ENCODE measurements at places on chromosomes 16 and 17.

- no peak for DNase-seq
Observed at GRCh38 chr16:9077091-9077809, 14.2 kb upstream of the HAPSTR1 start.

GRCh38 chr16:8967132-8967821 lies 3.6 kb upstream of the USP7 start:
- no peak for DNase-seq

- no peak for DNase-seq
Observed at GRCh38 chr17:59637611-59638310, 18.1 kb downstream of the CLTC start.

DNA sequence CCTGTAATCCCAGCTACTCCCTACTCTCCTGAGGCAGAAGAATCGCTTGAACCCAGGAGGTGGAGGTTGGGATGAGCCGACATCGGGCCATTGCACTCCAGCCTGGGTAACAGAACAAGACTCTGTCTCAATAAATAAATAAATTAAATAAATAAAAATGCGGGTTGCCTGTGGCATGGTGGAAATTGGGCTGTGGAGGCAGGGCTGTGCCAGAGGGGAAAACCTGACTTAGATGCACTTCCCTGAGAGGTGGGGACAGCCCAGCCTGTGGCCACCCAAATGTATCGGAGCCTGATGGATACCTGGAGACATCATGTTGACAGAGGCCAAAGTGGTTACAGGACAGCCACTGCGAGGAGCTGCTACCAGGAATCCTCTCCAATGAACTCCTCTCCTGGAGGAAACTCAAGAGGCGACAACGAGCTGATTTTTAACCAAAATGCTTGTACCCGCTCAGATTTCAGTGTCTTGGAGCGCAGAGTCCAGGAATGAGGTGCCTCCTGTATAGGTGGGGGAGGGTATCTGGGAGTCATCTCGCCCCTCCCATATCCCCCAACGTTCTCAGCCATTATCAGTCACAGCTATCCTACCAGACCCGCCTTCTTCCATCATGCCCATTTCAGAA lies 32.3 kb downstream of the DDX19A start:
- DNase-seq: no peak

GRCh38 chr16:54280751-54281150 lies 5.8 kb downstream of the IRX3 start:
- DNase-seq: no peak

DNA sequence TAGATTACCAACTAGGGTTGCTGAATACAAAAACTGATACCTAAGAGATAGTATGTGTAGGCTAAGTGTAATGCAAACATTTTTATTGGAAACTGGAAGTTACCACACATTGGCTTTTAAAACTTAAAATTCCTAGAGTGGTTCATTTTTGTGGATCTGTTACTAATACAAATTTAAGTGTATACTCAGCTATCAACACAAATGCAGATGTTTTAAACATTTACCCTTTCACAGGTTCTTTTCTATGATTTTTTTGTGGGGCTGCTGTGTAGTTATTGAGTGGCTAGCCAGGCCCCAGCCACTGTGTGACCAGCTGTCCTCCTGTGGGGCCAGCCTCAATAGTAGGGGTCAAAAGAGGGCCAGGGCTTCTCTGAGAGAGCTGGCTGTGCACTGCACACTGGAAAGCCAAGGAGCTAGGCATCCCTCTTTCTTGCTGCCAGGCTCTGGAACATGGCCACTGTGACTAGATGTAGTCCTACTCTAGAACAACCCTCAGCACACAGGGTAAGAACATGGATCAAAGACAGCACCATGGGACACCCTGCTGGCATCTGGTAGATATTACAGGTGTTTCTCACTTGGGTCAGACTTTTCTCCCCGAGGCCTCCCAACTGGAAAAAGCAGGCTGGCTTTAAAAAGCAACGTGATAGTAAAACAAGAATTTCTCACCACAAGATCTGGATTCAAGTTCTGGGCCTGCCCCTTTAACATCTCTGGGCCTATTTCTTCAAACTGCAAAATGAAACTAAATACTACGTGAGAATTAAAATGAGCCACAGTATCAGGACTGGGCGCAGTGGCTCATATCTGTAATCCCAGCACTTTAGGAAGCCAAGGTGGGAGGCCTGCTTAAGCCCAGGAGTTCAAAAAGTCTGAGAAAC lies 7.3 kb upstream of the VEZF1 start:
- DNase-seq: peak; percentile 66

DNA sequence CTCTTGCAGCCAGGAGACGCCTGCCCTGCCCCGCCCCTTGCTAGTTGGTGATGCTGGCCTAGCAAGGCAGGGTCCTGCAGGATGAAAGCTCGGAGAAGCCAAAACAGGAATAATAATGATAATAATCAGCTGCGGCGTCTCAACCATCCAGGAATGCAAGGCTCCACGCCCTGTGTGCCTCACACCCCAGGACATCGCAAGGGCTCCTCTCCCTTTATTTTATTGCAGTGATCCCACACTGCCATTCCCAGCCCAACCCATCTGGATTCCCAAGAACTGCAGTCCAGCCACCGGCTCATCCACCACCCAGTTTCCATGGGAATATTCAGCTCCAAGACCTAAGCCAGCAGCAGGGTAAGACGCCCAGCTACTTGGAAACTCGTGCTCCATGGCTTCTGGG lies 21.0 kb upstream of the ZNF652 start:
- DNase-seq: no peak

DNA sequence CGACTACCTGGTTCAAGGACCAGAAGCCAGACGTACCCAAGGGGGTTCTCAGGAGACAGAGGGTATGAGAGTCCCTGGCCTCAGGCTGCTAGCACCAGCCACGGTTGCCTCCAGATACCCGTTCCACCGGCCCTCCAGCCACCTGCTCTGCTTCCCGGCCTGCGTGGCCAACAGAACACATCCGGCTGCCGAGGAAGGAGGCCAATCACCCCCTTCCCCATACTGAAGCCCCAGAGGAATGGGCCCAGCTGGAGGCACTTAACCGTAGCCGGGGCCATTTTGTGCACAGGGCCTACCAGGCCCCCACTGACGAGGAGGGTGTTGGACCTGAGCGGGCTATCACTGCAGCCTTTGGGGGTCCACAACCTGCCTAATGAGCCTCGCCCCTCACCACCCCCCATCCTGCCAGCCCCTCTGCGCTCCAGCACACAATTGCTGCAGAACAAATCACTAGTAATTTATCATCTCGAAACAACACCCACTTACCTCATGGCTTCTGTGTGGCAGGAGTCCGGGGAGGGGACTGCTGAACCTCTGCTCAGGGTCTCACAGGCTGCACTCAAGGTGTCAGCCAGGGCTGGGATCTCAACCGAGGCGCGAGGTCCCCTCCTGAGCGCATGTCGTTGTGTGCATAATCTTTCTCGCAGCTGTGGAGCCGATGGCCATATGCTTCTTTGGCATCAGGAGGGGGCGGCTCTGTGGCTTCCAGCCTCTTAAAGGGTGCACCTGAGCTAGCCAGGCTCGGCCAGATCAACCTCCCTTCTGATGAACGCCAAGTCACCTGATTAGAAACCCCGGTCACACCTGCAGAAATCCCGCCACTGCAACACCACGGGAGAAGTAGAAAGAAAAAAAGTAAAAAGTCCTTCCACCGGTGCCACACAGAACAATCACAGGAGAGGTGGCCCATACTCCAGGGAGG lies 10.1 kb upstream of the KREMEN2 start:
- peak; percentile 32 for DNase-seq

DNA sequence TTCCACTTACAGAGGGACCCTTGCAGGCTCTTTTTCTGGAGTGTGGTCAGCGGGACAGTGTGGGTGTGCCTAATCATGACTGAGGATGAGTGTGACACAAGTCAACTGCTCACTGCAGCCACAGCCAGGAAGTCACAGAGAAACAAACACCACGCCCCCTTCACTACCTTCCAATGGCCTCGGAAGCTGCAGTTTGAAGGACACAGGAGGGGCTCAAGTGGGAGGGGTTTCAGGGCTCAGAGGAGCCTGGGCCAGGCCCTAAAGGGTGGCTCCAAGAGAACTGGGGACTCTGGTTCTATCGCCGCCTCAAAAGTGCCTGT lies 116.2 kb upstream of the SDK2 start:
- no peak for DNase-seq

- DNase-seq: no peak
Observed at GRCh38 chr16:85724936-85725335, 26.0 kb downstream of the C16orf74 start.

- DNase-seq: no peak
Observed at GRCh38 chr16:79372503-79373184, 227.9 kb downstream of the MAF start.

- no peak for DNase-seq
Observed at GRCh38 chr17:17844500-17844899, 7.7 kb upstream of the SREBF1 start.

- DNase-seq: no peak
Observed at GRCh38 chr16:89314357-89314756, 96.9 kb downstream of the ZNF778 start.

DNA sequence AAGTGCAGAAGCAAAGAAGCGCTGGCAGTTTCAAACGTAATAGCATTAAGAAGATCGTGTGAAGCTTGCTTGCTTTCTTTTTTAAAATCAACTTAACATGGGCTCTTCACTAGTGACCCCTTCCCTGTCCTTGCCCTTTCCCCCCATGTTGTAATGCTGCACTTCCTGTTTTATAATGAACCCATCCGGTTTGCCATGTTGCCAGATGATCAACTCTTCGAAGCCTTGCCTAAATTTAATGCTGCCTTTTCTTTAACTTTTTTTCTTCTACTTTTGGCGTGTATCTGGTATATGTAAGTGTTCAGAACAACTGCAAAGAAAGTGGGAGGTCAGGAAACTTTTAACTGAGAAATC lies 17.4 kb upstream of the RAB11FIP4 start:
- DNase-seq: no peak

DNA sequence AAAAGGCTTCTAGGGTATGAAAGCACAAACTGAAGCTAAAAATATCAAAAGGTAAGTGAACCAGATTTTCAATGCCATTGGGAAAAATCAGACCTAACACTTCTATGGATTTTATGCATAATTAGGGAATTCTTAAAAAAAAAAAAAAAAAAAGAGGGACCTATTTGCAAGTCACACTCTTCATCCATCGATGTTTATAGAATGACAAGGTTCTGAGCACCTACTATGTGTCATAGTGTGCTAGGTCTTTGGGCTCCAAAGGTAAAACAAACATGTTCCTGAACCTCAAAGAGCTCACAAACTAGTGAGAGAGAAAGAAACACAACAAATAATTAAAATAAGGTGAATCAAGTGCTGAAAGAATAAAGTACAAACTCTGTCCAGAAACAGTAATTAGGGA lies 1.9 kb downstream of the HEATR6 start:
- no peak for DNase-seq

- DNase-seq: no peak
Observed at GRCh38 chr16:49576173-49576494, 202.5 kb downstream of the C16orf78 start.

- no peak for DNase-seq
Observed at GRCh38 chr17:55664287-55664686, 58.4 kb downstream of the TMEM100 start.

DNA sequence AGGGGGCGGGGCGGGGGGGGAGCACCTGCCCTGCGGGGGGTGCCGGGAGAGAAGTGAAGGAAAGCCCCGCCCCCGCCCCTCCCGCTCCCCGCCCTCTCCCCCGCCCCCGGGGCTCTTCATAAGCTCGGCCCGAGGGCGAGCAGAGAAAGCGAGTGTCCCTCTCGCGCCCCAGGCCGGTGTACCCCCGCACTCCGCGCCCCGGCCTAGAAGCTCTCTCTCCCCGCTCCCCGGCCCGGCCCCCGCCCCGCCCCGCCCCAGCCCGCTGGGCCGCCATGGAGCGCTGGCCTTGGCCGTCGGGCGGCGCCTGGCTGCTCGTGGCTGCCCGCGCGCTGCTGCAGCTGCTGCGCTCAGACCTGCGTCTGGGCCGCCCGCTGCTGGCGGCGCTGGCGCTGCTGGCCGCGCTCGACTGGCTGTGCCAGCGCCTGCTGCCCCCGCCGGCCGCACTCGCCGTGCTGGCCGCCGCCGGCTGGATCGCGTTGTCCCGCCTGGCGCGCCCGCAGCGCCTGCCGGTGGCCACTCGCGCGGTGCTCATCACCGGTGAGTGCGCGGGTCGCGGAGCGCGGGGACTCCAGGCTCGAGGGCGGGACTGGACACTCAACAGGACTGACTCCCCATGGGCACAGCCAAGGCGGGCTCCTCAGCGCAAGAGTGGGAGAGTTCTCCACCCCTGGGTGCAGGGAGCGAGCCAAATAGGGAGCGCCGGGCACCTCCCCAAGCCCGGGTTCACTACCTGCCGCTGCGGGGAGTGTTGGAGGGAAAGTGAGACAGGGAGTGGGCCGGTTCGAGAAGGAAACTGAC lies at the start of gene HSD11B2:
HSD11B2 (plus strand) TSS at position 145 of the 798 bp plus-strand sequence; CDS start at position 273, 128 bp downstream.
- DNase-seq: peak; percentile 76

GRCh38 chr17:7889166-7889955 lies 772 bp downstream of the CHD3 start:
- peak; percentile 97 for DNase-seq
